GDM1 (cell line): ENCODE measurements at places on chromosomes 12 and 14.

DNA sequence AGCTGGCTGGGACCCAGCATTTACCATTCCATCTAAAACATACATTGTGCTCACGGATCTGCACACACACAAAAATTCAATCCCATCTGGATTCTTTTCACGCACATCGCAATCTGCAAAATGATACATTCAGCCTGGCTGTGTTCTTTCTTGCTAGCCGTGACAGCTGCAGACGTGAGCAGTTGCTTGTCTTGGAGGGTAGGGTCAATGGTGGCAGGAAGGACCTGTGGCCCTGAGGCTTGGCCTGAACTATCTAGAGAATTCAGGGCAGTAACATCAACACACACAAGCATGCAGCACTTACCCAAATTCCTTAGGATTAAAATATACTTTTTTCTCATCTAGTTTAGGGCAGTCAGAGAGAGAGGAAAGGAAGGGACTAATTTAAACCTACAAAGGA lies 72.0 kb downstream of the DICER1 start:
- DNase-seq, result no peak

- DNase-seq, result no peak
These were observed 73.9 kb downstream of the ARL6IP4 start for GRCh38 chr12:123054371-123054770.

DNA sequence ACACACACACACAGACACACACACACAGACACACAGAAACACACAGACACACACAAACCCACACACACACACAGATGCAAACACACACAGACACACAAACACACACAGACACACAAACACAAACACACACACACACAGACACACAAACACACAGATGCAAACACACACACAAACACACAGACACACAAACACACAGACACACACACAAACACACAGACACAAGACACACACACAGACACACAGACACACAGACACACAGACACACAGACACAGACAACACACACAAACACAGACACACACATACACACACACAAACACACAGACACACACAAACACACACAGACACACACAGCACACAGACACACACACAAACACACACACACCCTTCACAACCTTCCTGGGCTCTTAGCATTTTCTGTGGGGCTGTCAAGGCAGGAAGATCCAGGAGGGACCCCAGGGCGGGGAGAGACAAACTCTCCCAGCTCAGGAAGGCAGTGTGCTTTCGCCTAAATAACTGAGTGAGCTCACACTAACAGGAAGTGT lies 24.2 kb upstream of the INF2 start:
- DNase-seq, result no peak

- DNase-seq, result no peak
These were observed 75.6 kb upstream of the HECTD1 start for GRCh38 chr14:31283153-31283552.
